ENCODE measurements at places on chromosomes 4 and X.

GRCh38 chrX:17164941-17165340, 210.1 kb upstream of the NHS start:
- no peak for DNase-seq

- DNase-seq: no peak
These were observed 14.7 kb downstream of the GAK start for GRCh38 chr4:917466-917865.

DNA sequence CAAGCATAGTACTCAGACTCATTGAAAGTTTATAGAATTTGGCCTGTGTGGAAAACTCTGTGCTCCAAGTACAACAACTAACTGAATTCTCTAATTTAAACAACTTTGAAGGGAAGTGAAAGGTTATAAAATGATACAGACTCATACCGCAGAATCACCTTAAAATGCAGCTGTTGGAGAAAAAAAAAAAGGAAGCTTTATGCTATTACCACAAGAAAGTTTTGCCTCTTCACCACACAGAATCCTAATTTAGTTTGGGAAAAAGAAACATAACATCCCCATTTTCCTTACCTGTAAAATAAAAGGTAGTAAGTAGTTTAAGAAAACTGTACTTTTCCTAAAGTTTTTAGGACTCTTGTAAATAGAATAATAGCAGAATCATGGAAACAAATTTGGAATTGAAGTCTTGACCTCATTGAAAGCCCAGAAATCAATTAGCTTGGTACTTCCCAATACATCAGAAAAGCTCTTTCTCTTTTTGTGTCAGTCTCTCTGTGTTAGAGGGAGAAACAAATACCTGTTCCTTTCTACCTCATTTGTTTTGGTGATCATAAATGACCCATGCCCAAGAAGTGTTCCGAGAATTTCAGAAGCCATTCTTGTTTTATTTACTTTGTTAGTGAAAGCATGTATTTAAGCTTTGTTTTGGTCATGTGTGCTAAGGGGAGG, 78.8 kb downstream of the NFKB1 start:
- DNase-seq: no peak

- no peak for DNase-seq
These were observed 2264.0 kb downstream of the ARAP2 start for GRCh38 chr4:33980361-33980760.

- DNase-seq: no peak
These were observed 106.0 kb downstream of the ASMT start for GRCh38 chrX:1720836-1721235.

GRCh38 chr4:4821577-4821976, 37.9 kb upstream of the MSX1 start:
- DNase-seq: no peak

DNA sequence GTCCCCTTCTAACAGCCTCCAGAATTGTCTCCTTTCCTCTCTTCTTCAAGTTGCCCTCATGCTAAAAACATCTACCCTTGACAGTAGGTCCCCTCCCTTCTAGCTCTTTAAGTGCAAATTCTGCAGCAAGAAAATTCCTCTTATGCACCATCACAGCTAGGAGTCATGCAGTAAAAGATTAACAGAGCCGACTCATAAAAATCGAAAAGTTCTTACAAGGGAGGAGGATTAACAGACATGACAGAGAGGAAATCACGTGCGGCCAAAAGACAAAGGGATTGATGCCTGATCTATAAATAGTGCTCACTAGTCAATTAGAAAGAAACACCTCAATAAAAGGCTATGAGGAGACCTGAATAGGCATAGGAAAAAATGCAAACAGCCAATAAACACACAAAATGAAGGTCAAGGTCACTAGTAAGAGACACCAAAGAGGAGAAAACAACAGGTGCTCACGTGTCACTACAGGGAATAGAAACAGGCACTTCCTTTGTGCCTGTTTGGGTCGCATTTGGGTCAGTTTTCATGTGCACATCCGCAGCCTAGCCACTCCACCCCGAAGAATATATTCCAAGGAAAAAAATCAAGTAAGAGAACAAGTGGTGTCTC, 3.4 kb downstream of the RNF212 start:
- no peak for DNase-seq

DNA sequence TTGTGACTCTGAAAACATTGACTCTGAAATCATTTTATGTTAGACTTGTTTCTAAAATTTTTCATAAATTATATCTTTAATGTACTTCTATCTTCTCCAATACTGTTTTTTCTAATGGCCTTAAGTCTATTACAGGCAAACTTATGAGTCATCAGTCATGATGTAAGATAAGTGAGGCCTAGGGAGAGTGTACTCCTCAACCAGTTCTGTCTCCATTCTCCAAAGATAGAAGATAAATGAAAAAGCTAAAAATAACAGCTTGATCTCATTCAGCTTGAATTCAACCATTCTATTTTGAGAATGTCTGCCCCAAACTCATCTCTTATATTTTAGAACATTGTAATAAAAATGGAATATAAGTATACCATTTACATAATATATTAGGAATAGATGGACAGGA, 34.5 kb downstream of the STBD1 start:
- DNase-seq: peak; percentile 82

All from iris pigment epithelial cell (primary cell).